ENCODE measurements at places on chromosomes 13 and 19.

DNA sequence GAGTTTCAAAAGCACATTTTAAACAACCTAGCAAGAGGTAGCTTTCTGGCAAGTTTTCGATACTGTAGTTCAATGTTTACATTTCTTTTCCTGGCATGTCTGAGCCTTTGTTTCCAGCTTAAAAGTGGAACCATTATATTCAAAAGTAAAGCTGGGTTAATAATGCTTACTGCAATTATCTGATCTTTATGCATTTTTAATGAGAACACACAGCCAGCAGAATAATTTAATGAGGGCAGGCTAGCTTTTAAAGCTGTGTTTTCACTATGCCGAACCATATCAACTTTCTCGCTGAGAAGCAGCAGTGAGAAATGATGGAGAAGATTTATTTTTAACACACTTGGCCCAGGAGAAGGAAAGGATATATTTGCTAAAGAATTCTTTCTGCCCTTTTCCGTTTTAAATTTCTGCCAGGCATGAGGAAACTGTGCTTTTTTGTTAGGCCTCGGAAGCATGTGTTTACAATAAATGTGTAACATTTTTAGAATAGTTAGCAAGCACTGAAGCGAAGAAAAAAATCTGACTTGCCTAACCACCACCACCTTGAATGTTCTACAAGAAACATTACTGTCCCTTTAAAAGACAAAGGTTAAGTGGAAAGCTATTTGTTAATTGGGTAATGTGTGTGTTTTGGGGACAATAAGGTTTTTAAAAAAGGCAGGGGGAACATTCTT lies 1.0 kb downstream of the MBNL2 start:
- DNase-seq = no peak

DNA sequence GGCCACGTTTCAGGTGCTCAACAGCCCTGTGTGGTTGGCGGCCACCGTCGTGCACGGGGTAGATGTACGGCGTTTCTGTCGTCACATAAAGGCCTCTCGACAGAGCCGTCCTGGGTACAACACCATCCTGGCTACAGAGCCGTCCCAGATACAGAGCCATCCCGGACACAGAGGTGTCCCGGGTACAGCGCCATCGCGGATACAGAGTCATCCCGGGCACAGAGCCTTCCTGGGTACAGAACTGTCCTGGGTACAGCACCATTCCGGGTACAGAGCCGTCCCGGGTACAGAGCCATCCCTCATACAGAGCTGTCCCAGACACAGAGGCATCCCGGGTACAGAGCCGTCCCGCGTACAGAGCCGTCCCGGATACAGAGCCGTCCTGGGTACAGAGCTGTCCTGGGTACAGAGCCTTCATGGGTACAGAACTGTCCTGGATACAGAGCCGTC lies 222.7 kb upstream of the SOX1 start:
- DNase-seq = no peak

GRCh38 chr19:51146751-51147150 lies 4.7 kb downstream of the SIGLEC7 start:
- DNase-seq = no peak

GRCh38 chr19:30908262-30908771 lies 440.9 kb downstream of the TSHZ3 start:
- DNase-seq = no peak

GRCh38 chr19:6790194-6791128 lies 18.0 kb downstream of the VAV1 start:
- DNase-seq = no peak

DNA sequence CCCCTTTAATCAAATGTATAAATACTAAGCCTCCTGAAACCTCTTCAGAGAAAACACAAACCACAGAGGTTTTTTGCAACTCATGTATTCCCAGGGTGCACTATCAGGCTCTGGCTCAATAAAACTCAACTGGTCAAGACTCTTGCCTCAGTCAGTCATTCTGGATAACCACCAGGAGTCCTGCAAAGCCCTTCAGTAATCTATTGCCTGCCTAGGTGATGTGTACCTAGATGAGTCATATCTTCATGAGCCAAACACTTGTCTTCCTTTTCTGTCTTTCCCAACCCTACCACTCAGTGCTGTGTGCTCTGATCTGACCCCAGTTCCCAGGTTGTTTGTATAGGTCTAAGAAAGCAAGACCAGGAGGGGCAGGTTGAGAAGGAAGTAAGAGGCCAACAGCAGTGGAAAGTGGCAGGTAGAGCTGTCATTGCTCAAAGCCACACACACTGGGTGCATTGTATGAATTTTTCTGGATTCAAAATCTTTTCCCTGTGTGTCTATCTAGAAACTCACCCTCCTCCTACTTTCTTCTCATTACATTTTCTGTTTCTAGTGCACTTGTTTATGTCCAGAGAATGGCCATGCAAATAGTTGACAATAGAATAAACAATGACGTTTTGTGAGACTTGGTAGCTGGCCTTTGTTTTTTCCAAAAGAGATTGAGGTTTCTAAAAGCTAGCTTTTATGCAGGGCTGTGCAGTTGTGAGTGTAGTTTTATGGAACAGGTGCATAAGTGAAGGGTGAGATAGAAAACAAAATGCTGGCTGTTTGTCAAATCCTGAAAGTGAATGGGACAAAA lies 48.1 kb downstream of the PSG1 start:
- DNase-seq = no peak

DNA sequence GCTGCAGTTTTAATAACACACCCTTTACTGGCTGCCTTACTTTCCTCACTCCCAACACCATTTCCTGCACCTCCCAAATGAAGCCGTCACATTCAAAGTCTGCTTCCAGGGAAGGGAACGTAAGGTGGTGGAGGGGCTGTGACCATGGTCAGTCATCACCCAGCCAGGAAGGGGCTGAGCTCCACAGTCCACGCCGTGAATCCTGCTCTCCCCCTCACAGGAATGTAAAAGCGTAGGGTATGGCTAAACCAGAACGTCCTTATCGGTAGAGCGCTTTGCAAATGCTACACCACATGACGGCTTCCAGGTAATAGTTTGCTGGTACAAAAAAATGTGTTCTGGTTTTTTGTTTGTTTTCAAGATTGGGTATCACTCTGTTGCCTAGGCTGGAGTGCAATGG lies 7.0 kb downstream of the NUMBL start:
- no peak for DNase-seq

DNA sequence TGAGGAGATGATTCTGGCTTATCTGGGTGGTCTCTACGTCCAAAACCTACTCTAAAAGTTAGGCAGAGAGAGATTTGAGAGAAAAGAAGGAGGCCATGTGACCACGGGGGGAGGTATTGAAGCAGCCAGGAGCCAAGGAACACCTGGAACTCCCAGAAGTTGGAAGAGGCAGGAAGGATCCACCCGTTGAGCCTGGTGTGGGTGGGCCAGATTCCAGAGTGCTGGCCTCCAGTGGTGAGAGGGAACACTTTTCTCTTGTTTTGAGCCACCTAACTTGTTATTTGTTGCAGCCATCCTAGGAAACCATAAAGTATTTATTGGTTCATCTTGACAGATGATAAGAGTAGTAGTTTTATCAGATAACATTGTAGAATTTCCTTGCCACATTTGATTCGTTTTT lies 396.9 kb downstream of the MYO16 start:
- DNase-seq = no peak

DNA sequence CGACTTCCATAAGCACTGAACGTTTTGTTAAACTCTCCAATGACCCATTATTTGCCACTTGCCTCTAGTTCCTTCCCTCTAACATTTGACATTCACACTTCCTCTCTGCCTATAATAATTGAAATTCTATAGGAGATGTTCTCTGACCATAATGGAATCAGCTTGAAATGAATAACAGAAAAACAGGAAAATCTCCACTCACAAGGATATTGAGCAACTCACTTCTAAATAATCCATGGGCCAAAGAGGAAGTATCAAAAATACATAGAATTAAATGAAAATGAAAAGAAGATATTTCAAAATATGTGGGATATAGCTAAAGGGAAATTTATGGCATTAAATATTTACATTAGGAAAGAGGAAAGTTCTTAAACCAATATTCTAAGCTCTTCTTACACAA lies 3.4 kb upstream of the FCGBP start:
- peak; percentile 48 for DNase-seq

- no peak for DNase-seq
Observed at GRCh38 chr19:17125062-17125727, 49.6 kb downstream of the MYO9B start.

DNA sequence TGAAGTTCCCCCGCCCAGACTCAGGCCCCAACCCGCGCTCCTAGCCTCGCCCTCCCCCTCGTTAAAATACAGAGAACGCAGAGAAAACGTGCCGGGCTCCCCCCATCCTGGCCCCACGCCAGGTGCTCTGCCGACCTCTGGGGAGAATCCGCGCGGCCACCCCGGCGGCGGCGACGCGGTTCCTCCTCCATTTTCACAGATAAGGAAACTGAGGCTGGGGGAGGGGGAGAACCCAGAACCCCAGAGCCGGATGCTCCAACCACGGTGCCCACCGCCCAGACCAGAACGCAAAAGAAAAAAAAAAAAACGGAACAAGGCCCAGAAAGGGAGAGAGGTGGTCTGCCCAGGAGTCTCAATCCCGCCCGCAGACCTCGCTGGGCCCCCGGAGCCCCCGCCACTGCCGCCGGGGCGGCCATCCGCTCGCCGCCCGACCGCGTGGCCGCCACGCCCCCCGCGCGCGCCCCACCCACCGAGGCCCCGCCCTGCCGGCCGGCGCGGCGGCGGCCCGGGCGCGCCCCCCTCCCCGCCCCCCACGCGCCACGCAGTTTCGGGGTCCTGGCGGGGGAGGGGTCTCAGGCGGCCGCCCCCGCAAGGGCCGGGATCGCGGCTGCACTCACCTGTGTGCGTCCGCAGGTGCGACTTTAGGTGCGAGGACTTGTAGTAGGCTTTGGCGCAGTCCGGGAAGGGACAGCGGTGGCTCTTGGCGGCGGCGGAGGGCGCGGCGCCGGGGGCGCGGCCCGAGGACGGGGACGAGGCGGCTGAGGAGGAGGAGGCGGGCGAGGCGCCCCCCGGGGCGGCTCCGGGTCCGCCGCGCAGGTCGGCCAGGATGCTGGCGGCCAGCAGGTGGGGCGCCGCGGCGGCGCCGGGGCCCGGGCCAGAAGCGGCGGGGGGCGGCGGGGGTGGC lies 703 bp downstream of the KLF16 start:
- DNase-seq = peak; percentile 47

GRCh38 chr13:21243045-21243897 lies 66.8 kb downstream of the MRPL57 start:
- DNase-seq = no peak

DNA sequence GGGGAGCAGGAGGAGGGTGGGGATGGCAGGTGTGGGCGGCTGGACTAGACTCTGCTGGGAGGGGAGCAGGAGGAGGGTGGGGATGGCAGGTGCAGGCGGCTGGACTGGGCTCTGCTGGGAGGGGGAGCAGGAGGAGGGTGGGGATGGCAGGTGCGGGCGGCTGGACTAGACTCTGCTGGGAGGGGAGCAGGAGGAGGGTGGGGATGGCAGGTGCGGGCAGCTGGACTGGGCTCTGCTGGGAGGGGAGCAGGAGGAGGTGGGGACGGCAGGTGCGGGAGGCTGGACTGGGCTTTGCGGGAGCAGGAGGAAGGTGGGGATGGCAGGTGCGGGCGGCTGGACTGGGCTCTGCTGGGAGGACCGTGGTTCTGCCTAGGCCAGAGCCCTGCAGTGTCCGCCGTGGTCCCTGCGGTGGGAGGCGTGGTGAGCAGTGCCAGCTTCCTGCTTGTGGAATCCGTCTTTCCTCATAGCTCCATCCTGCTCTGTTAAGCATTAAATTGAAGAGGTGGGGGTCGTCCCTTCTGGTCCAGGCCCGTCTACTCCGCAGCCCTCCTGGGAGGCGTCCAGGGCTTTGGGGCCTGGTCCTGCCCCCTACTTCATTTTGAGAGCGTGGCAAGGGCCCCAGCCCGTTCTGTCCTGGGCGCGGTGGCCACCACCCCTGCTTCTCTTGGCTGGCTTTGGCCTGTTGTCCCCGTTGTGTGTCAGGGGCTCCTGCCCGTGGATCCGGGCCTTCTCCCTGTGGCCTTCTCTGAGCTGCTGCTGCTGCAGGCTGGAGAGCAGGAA lies 4.7 kb downstream of the SPPL2B start:
- no peak for DNase-seq

GRCh38 chr13:111484141-111484925 lies 163.9 kb downstream of the TEX29 start:
- DNase-seq = no peak

- DNase-seq = peak; percentile 83
Observed at GRCh38 chr13:32124743-32125142, 93.2 kb downstream of the FRY start.

DNA sequence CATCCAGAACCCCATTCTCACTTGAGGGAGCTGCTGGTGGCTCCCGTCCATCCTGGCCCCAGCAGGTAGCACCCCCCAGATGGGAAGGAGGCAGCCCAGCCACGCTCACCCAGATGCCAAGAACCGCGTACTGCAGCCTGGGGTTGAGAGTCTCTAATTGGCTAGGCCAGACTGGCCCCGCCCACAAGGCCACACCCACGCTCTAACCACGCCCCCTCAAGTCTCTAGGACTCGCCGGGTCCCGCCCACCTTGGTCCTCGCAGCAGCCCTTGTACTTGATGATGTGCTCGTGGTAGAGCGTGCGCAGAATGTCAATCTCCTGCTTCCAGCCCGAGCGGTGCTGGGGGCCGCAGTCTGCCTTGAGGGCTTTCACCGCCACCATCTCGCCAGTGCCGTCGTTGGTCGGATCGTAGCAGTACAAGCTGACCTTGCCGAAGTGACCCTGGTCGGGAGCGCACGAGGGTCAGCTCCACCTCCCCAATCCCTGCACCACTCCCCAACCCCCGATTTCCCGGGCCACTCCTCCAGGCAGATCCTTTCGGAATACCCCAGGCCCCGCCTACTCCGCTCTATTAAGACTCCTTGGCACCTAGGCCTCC lies 14.5 kb upstream of the ICAM3 start:
- no peak for DNase-seq

DNA sequence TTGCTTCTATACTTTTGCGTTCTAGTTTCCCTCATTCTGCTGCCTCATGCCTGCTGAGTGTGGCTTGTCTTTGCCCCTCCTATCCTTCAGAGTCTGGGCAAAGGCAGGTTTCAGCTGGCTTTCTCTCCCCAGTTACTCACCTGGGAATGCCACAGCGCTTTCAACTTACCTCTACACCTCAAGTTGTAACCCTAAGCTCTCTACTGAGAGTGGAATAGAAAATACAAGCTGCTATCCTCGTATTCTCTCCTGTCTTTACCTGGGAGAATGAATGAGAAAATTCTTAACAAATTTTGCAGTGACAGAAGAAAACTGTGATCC lies 316.3 kb upstream of the KLF12 start:
- no peak for DNase-seq

DNA sequence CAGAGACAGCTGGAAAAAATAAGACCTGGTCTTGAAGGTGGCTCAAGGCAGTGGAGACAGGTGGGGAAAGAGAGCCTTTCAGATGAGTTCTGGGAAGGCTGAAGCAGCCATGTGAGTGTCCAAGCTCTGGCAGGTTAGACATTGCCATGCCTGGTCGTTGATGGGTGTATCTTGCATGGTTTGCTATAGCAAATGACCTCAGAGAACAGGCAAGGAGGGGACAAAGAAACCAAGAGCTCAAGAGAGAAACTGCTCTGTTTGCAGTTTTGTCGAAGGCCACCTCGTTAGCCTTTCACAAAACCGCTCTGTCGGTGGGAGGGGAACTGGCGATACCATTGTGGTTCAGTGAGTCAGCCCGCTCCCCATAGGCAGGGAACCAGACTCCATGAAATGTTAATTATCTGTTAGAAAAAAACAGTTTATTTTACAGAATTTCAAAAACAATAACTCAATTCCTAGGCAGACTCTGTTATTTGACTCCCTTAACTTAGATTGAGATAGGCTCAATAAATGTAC lies 82.8 kb upstream of the ARGLU1 start:
- DNase-seq = no peak
